Aorta (tissue), 5 donors: ENCODE measurements at places on chromosomes 2 and 18. TPM values are rescaled to one million over a fixed set of nuclear protein-coding genes. Genes with fewer than 3 reads are reported as not detected.

DNA sequence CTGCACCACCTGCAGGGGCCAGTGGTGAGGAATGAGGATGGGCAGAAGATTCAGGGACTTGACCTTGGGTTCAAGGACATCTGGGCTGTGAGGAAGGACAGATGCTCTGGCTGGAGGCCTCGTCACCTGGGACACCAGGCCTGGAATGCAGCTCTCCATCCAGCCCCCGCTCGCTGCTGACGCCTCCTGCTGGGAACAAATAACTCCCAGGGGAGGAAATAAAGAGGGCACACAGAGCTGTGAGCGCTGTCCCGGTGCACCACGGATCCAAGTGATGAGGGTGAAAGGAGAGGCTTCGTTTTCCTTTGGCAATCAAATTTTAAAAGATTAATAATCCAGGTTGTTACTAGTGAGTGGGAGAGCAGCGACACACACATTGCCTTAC, 368.0 kb upstream of the MYT1L start:
- DNase-seq = no peak

DNA sequence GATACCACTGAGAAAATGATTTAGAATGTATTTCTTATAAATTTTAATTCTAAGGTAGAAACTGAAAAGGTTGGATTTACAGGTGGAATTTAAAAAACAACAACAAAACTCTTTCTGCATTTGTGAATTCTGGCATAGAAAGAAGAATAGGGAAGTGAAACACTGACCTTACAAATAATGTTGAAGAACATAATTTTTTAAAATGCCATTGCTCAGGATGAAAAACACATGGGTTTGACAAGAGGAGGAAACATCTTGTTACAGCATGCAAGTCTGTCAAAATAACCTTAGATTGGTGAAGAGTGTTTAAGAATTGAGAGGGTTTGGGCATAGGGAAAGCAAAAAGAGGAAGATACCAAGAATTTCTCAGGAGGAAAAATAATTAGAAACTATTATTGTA, 184.3 kb downstream of the UBE2E3 start:
- no peak for DNase-seq

The EGR4 gene
- total RNA-seq = not detected

The MYL12B gene
- total RNA-seq = 259 TPM

GRCh38 chr2:23157812-23158211, 227.2 kb upstream of the KLHL29 start:
- DNase-seq = no peak

- DNase-seq = no peak
Measured at GRCh38 chr2:18047213-18047611, 168.7 kb downstream of the KCNS3 start.

DNA sequence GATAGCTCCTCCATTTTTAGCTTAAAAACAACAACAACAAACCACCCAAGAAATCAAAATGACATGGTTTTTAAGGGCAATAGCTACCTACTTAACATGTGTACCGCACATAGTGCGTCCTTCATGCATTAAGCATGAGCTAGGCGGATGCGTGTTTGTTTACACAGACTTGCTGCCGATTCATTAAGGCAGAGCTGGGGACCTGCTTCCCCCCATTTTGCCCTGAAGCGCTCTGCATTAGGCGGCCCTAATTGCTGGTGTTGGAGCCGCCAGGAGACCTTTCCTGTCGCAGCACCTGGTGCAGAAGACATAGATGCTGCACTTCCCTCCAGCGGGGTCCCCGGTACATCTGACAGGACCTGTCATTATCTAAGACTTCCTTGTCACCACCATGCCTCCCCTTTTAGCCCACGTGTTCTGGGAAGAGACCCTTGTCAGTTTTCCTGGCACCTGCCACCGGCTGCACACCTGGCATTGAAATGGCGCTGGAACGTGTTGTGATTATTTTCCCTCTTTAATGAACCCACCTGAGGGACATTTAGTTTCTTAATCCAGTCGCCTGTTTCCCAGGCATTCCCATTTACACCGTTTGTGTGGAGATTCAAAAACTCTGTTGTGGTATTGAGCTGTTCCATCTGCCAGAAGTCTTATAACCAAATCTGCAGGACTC, 261.1 kb upstream of the RAB12 start:
- no peak for DNase-seq

The NR4A2 gene
- total RNA-seq = 62.0 TPM

- DNase-seq = peak; percentile 72
Measured at GRCh38 chr2:95385570-95385984, 16.9 kb upstream of the FAHD2A start.

The GPAT2 gene
- total RNA-seq = 16.2 TPM

- no peak for DNase-seq
Measured at GRCh38 chr18:40532046-40532445, 1423.0 kb upstream of the PIK3C3 start.

The PLGLB2 gene
- 2.5 TPM for total RNA-seq

GRCh38 chr2:44777036-44777435, 164.5 kb upstream of the SIX3 start:
- no peak for DNase-seq

- DNase-seq = no peak
Measured at GRCh38 chr2:47357483-47357882, 45.5 kb upstream of the MSH2 start.

DNA sequence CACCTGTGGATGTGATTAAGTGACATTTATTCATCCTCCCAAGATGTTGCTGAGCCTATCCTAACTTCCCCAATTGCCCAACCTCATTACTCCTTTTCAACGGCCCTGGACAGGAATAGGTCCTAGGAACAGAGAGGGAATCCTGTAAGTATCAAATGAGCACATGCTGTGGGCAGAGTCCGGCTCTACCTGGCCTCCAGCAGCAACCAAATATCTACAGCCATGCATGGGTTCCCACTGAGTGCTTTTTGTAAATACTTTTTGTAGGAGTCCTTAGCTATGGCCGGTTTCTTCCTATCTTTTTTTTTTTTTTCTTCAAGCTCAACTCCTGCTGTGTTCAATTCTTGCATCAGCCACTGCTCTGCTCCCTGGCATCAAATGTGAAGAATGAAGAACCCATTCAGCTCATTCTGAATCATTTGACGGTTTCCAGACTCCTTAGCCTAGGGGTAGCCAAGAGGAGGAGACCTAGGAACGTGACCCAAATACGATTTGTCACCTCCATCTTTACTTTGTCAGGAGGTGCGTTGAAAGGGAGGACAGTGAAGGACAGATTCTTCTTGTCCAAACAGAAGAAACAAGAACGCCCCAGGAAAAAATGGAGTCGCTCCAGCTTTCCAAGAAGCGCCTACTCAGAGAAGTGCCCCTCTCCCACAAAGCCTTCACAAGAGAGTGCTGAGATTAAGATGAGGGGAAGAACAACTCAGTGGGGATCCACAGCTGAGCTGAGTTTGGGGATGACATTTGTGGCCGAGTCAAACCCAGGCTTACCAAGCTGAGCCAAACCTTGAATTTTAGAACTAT, 46.7 kb upstream of the LCLAT1 start:
- DNase-seq = no peak

The TACR1 gene
- 9.8 TPM for total RNA-seq

DNA sequence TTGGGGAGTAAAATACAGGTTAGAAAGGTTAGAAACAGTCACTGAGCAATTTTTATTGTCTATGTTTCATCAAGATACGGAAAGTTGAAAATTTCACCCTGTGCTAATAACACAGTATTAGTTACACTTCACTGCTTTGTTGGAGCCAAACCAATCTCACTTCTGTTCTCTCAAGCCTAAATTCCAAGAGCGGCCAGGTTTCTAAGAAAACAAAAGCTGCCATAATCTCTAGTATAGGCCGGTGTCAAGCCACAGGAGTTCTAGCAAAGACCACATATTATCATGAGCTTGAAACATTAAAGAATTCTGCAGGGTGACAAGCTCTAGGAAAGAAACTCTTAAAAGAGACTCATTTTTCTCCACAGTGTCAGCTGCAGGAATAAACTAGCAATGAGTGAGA, 128.7 kb downstream of the TXNL1 start:
- DNase-seq = no peak

The NPHP1 gene
- total RNA-seq = 3.9 TPM

The DAPL1 gene
- not detected for total RNA-seq

DNA sequence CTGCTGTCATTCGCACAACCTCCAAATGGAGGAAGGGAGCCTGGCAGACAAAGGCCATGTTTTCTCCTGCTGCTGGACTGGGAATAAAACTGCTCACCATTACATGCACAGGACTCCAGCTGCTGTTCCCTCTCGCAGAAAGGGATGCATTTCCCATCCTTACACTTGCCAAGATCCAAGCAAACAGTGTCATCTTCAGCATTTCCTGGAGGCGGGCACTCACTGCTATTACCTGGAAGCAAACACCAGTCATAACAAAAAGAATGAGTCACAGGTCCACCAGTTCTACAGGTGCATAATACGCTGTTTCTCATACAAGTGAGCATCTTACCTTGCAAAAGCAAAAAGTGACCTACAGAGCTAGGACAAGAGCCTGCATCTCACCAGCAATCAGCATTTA, 22.7 kb downstream of the IAH1 start:
- DNase-seq = no peak

- DNase-seq = no peak
Measured at GRCh38 chr2:1656326-1656960, 87.9 kb downstream of the PXDN start.

The FHOD3 gene
- total RNA-seq = 31.2 TPM

The BZW1 gene
- total RNA-seq = 193 TPM

The NOSTRIN gene
- total RNA-seq = 45.3 TPM

The SCN3A gene
- 19.3 TPM for total RNA-seq

DNA sequence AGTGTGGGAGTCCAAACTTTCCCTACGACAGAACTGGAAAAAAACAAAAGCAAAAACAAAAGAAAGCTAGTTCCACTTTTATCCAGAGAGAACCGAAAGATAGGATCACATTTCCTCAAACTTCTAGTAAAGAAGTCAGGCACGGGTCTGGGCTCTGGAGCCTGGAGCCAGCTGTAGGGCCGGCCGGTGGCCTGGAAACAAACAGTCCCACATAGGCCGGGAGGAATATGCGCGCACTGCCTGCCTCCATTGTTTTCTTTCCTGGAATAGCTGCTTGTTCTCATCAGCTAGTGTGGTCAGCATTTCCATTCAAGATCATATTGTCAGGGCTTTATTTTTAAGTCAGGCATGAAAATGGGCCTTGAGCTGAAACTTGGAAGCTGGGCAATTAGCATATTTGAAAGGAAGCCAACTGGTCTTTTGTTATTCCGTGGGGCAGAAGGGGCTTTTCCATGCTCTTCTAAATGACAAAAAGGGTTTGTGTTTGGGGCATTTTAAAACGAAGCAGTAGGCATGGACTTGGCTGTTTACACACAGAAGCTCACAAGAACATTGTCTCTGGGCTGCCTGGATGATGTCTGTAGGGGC, 58.7 kb upstream of the RFX8 start:
- peak; percentile 59 for DNase-seq
